Hepatocyte (in vitro differentiated cells): ENCODE measurements at places on chromosomes 6 and 20.
A peak's percentile ranks its signal among the peaks of the same experiment; 100 is the strongest.

GRCh38 chr6:35723587-35723986, 13.2 kb upstream of the ARMC12 start:
- no peak for DNase-seq

DNA sequence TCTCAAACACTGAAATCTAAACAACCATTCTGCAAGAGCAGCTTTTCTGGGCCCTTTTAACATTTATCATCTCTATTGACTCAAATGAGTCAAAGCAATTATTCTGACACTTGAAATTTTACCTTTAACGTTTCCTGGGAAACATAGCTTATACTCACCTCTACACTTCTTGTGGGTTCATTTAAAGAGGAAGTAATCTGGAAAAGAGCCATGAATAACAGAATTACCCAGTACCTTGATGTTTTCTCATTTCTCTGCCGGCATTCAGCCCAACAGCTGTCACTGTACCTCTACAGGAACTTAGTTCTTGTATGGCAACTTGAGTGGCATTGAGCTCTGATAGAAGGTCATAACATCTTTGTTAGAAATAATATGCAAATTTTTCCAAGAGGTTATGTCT, 272.2 kb downstream of the KCNQ5 start:
- DNase-seq, result no peak

- no peak for DNase-seq
Measured at GRCh38 chr6:136752554-136752953, 39.7 kb downstream of the MAP3K5 start.

- no peak for DNase-seq
Measured at GRCh38 chr6:14142511-14143223, 25.1 kb downstream of the CD83 start.

DNA sequence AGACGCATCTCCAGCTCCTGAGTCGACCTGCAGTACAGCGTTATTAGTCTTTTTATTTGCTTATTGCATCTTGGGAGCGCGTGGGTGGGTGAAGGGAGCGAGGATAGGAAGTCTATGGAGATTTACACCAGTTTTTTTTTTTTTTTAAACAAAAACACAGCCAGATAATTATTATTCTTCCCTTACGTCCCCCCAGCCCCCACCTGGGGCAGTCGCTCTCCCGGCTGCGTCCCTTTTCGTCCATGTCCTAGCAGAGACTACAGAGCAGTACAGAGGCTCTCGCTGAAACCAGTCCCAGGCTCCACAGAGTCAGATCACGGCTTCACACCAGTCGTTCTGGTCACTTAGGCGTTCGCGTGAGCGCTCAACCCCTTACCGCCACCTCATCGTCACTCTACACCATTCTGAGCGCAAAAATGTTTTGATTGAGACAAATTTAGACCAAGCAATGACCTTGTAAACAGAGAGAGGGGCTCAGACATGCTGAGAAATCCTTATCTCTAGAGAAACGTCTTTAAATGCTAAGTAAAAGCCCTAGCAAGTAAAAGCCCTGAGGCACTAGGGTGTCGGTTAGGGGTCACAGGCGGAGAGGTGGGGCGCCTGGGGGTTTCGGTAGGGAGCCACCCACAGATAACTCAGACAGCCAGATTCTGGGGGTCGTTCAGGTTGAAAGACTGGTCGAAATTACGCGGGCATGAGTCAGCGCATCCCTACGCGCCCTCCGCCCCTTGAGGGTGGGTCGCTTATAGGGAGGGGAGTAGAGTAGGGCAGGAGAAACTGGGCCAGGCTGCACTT, 975 bp upstream of the PPT2 start:
- DNase-seq, result peak; percentile 68

- DNase-seq, result no peak
Measured at GRCh38 chr6:65745614-65746013, 38.6 kb upstream of the EYS start.

GRCh38 chr6:97128507-97128906, 154.5 kb downstream of the MMS22L start:
- no peak for DNase-seq

- no peak for DNase-seq
Measured at GRCh38 chr6:97459986-97460385, 177.0 kb upstream of the MMS22L start.

DNA sequence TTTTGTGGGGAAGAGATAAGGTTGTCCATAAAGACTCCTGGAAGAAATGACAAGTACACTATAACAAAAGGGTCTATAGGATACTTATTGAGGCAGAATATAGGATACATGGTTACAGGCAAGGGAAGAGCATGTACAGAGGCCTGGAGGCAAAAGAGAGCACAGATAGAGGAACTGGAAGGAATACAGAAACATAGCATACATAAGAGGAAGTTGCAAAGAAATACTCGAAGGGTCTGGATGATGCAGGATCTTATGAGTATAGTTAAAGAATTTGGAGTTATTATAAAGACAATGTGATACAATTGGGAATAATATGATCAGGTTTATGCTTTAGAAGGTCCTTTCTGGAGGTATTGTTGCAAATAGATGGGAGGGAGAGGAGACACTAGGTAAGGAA, 592.7 kb upstream of the POU3F2 start:
- DNase-seq, result no peak

DNA sequence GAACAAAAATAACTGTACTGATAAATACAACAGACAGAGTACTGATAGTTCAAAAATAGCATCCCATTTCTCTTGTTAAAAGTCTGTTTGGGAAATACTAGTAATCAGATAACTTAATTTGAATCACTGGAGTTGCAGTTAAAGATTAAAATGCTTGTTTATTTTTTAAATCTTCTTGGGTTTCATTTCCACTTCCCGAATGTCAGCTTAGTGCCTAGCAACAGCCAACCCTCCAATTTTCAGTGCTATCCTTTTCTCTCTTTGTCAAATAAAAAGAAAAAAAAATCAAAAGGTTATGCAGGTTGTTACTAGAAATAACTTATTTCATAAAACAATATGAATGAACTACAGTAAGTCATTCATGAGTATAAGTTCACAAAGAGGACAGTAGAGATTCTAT, 257.7 kb upstream of the STXBP5 start:
- no peak for DNase-seq

DNA sequence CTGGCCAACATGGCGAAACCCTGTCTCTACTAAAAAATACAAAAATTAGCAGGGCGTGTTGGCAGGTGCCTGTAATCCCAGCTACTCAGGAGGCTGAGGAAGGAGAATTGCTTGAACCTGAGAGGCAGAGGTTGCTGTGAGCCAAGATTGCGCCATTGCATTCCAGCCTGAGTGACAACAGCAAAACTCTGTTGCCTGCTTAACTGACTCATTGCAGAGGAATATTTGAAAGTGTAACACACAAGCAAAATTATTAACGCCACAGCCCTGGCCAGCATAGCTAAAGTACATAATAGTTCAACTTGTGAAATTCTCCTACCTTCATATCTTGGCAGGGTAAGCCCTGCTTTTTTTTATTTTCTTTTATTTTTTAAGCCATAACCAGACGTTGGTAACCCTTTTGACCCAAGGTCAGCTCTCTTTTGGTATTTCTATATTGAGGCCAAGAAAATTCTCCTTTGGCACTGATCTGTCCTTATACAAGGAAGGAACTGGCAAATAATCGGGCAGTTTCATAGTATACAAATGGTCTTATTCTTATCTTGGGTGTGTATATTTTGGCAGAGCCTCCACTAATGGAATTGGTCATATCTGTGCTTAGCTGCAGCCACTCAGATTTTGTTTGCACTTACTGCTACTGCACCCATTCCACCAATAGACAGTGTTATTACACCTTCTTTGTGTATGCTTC, 4.0 kb upstream of the ADGRF5 start:
- DNase-seq, result peak; percentile 56

GRCh38 chr6:84066536-84066935, 33.0 kb downstream of the MRAP2 start:
- DNase-seq, result no peak

DNA sequence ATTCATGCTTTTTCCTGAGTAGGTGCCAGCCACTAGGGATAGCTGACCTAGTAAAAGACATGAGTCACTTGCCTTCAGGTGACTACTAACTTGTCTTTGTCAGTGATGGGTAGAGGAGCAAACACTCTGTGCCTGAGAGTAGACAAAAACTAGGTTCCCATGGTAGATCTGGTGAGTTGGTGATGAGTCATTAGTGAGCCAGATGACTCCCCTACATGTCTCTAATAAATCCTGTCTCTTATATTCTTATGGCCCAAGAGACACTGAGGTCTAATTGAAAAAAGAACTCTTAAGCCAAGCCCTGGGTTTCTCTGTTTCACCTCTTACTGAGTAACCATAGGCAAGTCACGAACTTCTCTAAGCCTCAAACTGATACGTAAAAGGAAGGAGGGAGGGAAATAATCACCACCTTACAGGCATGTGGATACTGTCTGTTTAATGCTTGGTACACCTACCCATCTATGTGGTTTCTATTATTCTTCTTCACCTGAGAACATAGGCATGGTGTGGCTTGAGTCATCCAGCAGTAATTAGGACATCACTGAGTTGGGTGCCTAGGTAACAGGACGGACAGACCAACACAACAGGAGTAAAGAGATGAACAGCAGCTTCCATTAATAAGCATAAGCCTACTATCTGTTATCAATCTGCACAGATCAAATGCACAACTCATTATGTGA, 20.3 kb downstream of the TTPAL start:
- peak; percentile 27 for DNase-seq

DNA sequence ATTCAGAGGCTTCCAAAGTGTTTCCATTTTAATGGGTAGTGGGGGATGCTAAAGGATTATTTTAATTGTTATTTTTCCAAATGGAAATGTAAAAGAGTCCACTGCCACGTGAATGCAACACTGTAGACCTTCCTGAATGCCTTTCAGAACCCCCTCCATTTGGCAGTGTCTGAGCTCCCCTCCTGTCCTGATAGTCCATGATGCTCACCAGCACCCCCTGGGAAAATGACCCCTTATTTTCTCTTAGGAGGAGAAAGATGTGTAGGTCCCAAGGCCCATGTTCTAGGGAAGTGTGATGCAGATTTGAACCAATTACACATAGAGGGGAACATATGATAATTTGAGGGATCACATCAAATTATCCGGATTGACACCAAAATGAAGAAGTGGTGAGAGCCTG, 46.8 kb upstream of the SH3BGRL2 start:
- no peak for DNase-seq

GRCh38 chr20:32098786-32099185, 10.7 kb upstream of the TM9SF4 start:
- no peak for DNase-seq

DNA sequence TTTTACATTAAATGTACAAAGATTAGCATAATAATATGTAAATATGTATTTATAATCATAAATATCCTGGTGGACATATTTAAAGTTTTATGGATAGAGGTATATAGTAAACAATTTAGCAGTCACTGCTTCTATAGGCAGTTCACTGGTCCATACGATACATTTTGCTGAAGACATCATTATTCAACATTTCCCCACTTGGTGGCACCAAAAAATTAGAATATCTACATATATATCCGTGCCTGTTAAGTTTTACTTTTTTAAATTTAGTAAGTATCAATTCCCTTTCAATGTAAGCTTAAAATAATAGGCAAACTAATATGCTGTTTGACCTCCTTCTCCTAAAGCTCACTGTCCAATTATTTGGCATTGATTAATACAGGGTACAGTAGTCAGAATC, 64.2 kb downstream of the LMBRD1 start:
- peak; percentile 19 for DNase-seq

- DNase-seq, result no peak
Measured at GRCh38 chr6:170160031-170160627, 130.7 kb downstream of the DLL1 start.

- no peak for DNase-seq
Measured at GRCh38 chr6:101490857-101491256, 97.3 kb downstream of the GRIK2 start.

- no peak for DNase-seq
Measured at GRCh38 chr20:19922716-19923115, 94.4 kb upstream of the NAA20 start.

- DNase-seq, result peak; percentile 81
Measured at GRCh38 chr6:116561377-116562018, 7.9 kb downstream of the CALHM4 start.

DNA sequence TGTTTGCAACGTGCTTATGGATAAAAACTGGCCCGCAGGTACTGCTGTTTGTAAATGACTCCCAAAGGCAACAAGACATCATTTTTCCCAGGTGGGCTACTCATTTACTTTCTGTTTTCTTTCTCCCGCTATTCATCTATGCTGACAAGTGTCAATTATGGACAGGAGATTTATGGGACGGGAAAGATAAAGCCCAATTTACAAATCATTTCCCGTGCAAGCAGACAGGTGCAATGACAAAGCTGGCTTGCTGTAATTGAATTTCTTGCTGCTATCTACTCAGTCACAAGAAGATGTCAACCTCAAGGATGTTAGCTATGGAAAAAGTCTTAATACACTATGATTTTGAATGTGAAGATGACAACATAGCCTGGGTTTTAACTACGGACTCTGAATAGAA, 125.5 kb downstream of the EPHA7 start:
- DNase-seq, result no peak

GRCh38 chr6:44041461-44042260, 85.6 kb downstream of the MRPL14 start:
- DNase-seq, result peak; percentile 86

DNA sequence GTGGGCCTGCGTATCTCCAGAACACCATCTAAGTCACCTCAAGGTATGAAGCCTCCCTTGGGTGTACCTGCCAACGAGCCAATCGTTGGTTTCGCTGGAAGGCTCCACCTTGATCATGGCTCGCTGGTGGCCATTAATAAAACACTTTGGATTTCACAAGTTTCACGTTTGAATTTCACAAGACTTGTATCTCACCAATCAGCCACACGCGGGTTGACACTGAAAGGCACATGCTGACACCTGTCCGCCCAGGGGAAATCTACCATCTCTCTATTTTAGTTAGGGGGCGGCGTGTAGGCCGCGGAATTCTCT, 586 bp upstream of the HMGA1 start:
- peak; percentile 52 for DNase-seq

- peak; percentile 77 for DNase-seq
Measured at GRCh38 chr20:37406010-37406998, 60.4 kb downstream of the SRC start.

GRCh38 chr20:31987744-31988143, 19.8 kb downstream of the XKR7 start:
- peak; percentile 46 for DNase-seq

DNA sequence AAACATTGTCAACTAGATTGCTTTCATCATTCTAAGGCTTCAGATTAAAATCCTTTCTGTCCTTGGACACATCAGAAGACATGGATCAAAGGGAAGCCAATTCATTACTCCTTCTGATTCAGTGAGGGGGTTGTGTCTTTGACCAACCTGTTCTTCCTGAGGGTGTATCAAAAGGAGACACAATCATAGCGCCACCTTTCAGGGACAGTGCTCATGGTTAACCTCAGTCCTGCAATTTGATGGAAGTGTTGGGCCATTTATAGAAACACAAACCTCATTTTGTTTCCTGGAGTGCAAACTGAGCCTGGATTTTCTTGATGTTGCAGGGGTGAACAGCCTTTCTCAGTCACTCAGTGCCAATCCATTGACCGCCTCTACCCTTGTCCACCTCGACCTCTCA, 163.9 kb upstream of the SCGN start:
- DNase-seq, result no peak
